ENCODE measurements at places on chromosomes 5 and 9.

- no peak for DNase-seq
These were observed 240.5 kb downstream of the HSPA4 start for GRCh38 chr5:133292300-133292699.

- DNase-seq, result no peak
These were observed 314.0 kb downstream of the NDUFS4 start for GRCh38 chr5:53874409-53874808.

DNA sequence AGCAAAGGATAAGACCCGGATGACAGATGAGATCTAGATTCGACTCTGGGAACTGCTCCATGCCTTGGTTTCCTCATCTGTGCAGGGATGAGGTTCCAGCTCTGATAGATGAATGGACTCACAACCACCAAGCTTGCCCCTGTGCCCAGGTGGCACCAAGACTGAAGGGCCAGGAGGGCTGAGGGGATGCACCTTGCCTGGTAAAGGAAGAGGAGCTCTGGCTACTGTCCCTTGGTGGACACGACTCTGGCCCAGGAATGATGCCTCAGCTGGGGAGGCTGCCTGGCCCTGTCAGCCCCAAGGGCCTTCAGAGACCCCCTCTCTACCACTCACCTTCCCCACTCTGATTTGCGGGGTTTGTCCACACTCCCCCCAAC, 24.9 kb upstream of the ANXA6 start:
- DNase-seq, result no peak

DNA sequence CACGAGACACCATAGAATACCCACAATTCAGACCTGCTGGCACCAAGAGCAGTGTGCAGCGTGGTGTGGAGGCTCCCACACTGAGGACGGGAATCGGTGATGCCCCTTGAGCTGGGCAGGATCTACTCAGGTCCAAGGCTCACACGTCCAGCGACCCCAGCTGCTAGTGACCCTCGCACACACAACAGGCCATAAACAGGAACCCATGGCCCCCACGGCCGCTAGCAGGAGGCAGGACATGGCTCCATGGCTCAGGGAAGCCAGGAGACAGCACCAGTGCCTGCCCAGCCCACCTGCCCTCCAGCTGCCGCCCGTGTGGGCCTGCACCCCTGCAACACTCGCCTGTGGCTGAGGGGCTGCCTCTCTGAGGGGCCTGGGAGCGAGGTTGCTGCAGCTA, 43.4 kb upstream of the SLC9A3 start:
- DNase-seq, result peak; percentile 15

DNA sequence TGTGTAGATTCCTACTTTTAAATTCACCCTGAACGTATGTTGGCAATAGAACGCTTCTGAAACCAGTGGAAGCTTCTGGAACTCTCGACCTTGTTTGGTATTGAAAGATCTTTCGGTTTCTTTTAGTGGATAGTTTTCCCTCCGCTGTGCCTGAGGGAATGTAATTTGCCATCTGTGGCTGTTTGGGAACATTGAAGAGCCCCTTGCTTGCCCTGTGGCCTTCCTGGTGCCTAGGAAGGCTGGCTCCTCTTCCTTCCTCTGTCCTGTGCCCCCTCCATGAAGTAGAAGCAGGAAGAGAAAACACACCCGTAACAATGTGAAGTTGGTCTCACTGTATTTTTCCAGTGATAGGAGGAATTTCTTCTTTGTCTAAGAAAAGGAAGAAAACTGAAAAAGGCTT, 274.3 kb downstream of the AOPEP start:
- no peak for DNase-seq

GRCh38 chr5:87899721-87900131, 368.9 kb downstream of the TMEM161B start:
- DNase-seq, result no peak

- no peak for DNase-seq
These were observed 286.9 kb downstream of the GADD45G start for GRCh38 chr9:89891591-89892304.

GRCh38 chr5:134296213-134296612, 70.3 kb upstream of the PPP2CA start:
- no peak for DNase-seq

DNA sequence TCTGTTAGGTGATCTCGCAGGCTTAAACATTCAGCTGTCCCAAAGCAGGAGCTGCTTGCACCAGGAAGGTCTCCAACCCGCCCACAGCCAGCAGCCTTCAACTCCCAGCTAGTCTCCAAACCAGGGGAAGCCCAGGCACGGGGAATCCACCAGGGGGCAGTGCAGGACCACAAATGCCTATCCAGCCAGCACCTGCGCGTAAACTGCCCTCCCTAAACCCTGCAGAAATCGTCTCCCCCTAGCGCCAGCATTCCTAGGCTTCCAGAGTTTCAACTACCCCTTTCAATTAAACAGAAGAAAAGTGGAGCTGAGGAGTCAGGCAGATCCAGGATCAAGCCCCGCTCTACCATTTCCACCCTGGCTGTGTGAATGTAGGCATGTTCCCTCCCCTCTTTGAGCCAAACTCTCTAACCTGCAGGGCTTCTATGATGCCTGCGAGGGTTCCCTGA, 72.0 kb downstream of the HRH2 start:
- peak; percentile 91 for DNase-seq

- no peak for DNase-seq
These were observed 41.5 kb upstream of the NOTCH1 start for GRCh38 chr9:136587145-136587943.

- DNase-seq, result no peak
These were observed 52.1 kb downstream of the SEMA4D start for GRCh38 chr9:89445801-89446251.

GRCh38 chr5:45741110-45741509, 44.9 kb upstream of the HCN1 start:
- no peak for DNase-seq

DNA sequence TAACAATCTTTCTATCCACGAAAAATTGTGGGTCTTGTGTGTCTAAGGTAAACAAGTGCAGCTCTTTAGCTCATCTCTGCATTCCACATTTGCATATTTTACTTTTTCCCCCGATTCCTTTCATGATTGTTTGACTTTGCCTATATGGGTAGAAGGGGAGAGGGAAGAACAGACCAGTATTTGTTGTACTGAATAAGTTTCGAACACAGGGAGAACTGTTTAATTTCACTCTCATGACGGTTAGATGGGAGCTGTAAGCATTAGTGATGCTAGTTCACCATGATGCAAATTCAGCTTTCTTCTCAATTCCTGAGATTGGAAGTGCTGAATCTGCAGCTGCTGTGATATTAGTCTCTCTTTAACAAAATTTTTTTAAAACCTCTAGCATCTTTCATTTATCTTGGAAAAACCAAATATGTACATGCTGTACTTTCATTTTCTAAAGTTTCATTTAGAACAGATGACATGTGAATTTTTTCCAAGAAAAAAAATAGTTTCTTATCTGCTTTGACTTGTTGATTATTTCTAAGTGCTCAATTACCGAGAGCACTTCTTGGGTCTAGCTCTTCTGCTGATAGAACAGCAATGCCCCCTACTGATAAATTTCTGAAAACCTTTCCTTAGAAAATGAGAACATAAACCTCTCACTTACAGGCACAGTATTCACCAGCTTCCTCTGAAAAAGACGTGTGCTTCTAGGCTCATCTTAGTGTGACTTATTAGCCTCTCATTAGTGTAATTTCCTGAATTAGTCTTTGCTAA, 149.5 kb downstream of the BAAT start:
- peak; percentile 8 for DNase-seq

DNA sequence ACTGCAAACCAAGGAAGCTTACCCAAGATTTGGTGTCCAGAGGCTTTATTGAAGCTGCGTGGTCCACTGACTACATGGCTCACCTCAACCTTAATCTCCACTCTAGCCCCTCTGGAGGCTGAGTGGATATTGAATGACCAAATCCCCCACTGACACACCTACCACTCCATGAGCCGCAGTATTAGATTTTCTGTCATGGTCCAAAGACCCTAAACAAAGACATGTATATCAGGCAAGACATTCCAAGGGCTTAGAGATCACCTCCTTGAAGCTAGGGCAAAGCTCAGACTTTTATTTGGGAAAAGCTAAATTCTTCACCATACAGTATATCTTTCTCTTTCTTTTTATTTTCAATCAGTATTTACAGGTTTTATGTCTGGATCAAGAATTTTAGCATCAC, 346.2 kb upstream of the CTNND2 start:
- no peak for DNase-seq

DNA sequence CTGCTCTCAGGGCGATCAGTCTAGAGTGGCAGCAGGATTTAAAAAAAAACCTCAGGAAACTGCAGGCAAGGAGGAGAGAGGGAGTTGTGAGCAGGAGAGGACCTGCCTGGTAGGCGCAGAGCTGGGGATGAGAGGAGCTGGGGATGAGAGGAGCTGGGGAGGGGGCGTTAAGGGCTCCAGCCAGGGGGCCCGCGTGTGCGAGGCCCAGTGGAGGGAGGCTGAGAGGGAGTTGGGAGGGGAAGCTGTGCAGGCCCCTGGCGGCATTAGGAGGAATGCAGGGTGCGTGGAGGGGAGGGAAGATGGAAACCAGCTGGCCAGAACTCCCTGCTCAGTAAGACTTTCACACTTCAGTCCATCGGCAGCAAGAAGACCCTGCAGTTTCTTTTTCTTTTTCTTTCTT, 45.2 kb upstream of the HMCN2 start:
- no peak for DNase-seq

DNA sequence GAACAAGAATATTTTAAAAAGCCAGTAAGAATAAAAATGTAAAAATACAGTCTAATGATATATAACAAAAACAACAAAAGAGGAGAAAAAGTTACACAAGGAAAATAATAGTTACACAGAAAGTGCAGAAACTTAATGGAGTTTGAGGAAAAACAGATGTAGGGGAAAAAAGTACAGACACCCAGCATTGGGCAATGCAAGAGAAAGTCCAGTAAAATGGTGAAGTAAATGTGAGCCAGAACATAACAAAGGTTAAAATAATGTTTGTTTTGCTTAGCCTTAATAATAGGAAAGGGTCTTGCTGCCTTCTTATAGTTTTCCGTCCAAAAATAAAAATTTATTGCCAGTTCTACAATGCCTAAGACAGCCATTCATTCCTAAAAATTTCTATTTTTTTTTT, 364.2 kb downstream of the NNT start:
- no peak for DNase-seq

DNA sequence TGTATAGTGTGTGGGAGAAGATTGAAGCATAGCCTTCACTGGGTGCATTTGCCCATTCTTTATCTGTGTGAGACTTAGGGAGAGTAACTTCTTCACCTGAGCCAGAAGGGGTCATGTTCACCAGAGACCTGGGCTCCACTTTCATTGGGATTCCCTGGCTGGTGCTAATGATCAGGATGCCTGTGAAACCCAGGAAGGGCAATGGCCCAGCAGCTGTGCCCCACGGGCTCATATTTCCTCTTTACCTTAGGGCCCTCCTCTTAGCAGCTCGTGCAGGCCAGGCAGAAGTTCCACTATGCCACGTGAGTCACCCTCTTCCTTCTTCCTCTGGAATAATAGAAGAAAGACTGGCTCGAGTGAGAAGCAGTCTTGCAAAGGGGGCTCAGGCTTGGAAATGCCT, 5.0 kb downstream of the PPARGC1B start:
- DNase-seq, result no peak

DNA sequence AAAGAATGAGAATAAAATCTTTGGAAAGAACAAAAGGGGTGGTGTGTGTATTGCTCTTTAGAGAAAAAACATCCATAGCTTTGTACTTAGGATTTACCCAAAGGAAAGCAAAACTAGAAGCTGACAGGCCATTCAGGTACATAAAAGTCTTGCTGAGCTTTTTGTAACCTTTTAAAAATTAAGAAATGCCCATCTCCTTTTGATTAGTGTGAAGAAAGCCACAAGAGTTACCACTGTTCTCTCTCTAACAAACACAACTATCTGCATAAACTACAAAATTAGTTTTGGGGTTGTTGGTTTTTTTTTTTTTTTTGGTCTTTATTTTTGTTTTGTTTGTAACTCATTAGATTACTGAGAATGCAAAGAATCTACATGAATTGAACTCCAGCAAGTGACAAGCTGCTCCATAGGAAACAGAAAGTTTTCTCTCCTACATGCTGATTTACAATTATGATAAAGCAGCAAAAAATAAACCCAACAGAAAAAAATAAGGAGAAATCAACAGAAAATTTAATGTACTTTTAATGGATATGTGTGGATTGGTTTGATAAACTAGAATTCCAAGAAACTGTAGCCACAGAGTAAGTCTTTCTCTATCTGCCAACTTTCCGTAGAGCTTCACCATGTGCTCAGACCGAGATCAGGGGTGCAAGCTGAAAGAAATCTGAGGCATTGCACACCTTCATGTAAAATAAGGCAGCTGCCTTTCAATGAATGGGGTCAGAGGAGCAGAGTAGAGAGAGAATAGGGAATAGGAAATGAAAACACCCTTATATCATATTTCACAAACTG, 12.3 kb downstream of the BAAT start:
- no peak for DNase-seq

DNA sequence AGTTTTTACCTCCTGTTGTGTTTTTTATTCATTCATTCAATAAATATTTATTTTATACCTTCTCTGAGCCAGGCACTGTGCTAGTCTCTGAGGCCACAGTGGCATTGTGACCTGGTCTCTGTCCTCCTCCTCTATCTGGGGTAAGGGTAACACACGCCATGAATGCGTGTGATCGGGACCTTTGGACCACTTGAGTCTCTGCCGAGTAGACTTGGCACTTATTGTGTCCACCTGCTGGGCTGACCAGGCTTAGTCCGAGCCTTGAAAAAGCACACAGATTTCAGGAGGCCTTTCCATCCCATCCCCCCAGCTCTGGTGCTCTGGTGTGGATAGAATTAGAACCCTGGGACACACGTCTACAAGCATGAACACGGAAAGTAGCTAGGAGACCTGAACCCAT, 58.7 kb downstream of the ERGIC1 start:
- DNase-seq, result no peak

GRCh38 chr5:124824637-124825158, 78.3 kb upstream of the ZNF608 start:
- no peak for DNase-seq

DNA sequence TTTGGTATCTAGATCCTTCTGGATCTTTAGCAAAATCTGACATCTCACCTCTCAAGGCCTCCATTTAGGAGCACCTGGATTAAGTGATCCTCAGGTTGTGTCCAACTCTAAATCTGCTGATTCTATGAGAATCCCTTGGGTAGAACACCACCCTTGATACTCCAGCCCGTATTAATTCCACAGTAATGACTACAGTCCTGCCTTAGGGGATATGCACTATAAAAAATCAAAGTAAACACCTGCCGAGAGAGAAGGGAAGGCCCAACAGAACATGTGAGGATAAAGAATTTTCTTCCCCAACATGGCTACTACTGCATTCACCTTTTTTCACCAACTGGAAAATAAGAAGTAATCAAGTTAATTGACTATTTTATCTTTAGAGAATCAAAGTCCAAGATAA, 27.6 kb downstream of the DAP start:
- DNase-seq, result no peak

DNA sequence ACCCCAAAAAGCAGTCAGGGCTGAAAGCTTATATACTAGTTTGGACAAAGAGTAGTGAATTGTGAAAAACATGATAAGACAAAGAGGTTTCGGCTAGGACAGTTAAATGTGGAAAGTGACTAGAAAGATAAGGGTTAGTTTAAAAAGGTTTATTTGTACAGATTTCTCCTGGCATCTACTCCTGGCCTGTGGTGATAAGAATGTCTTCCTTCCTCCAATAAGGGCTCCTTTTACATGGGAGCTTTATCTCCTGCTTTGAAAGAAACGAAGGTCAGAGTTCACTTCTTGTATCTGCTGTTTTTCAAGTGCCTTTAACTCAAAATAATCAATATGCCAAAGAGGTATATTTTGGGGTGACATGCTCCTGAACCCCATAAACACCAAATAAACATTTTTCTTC, 776.1 kb upstream of the COX7C start:
- no peak for DNase-seq

GRCh38 chr5:125038477-125038876, 292.0 kb upstream of the ZNF608 start:
- DNase-seq, result no peak
